Fibroblast of mammary gland (primary cell): ENCODE measurements at places on chromosomes 3 and 15.
A peak's percentile ranks its signal among the peaks of the same experiment; 100 is the strongest.

DNA sequence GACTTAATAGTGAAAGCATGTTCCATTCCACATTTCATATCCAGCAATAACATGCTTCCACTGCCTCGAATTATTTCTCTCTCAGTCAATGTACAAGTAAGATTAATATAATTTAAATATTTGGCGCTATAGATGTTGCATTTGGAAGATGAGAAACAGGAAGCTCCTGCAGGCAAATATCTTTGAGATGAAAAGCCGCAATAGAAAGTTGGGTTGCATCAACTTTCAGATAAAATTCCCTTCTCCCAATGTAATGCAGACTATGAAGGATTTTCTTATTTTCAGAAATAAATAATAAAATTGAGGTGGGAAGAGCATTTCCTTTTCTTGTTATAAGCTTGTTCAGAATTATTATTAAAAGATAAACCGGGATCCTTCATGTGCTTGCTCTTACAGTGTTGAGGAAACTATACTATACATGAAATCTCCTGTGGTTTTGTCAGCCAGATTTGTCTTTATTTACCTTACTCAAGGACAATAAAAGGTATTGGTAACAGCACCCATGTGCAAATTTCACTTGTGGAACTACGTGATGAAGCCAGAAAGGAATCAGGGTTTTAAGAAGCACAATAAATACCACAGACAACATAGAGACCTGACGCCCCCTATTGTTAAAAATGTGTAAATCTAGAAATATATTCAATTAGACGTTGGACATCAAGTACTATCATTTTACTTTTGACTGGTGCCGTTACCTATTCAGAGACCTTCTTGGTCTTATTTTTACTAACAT is 307.0 kb downstream of the ARPP21 start:
- DNase-seq: peak; percentile 46

DNA sequence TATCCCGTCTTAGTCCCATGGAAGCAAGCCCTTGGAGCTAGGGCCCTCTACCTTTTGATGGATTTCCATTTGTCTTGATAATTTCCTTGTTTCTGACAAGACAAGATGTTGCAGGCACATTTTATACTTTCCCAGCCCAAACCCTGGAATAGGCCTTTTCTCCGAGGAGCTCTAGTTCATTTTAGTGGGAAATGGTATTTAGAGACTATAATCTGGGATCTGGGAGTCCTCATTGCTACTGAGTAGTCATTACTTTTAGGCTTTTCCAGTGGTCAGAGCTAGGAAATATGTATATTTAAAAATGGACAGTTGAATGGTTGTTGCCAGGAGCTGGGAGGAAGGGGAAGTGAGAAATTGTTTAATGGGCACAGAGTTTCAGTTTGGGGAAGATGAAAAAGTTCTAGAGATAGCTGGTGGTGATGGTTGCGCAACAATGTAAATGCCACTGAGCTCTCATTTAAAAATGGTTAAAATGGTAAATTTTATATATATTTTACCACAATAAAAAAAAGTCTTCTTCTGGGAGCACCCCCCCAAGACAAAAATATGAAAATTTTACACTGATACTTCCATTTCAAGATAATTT is 31.6 kb downstream of the MLH1 start:
- DNase-seq: no peak

DNA sequence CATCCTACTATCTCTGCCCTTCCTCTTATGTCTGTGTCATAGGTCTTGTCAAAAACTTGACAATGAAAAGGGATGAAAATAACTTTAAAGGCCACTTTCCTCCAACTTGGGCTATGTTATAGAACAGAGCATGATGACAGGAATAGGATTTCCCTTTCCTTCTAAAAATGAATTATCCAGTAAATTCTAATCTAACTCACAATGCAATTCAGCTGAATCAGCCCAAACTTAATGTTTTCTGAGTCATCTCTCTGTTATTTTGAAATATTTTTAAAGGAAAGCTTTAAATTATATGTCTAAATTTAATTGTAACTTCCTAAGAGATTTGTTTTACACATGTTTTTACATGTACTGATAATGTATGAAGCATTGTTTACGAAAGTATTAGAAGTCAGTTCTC is 258.5 kb downstream of the BBX start:
- peak; percentile 7 for DNase-seq

- DNase-seq: peak; percentile 85
Measured at GRCh38 chr15:38176155-38176554, 76.5 kb upstream of the SPRED1 start.

DNA sequence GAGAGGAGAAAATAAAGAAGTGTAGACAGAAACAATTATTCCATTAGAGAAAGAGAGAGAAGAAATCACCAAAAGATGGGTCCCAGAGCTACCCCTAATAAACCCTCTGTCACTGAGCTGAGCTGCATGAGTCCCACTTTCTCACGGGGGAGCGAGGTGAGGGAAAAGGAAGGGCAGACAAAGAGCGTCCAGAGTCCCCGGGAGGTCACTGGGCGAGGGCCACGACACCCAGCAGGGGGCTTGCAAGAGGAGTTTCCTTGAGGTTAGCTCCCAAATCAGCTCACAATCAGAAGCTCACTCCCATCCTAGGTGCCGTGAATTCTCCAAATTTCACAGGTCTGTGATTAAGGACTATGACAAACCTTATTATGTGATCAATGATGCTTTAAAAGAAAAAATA is 62.3 kb downstream of the XXYLT1 start:
- DNase-seq: no peak

- no peak for DNase-seq
Measured at GRCh38 chr3:128761392-128761791, 35.4 kb downstream of the RAB7A start.

- DNase-seq: peak; percentile 98
Measured at GRCh38 chr15:69760890-69761568, 308.4 kb downstream of the RPLP1 start.

- peak; percentile 20 for DNase-seq
Measured at GRCh38 chr3:66083784-66084213, 45.1 kb upstream of the MAGI1 start.

DNA sequence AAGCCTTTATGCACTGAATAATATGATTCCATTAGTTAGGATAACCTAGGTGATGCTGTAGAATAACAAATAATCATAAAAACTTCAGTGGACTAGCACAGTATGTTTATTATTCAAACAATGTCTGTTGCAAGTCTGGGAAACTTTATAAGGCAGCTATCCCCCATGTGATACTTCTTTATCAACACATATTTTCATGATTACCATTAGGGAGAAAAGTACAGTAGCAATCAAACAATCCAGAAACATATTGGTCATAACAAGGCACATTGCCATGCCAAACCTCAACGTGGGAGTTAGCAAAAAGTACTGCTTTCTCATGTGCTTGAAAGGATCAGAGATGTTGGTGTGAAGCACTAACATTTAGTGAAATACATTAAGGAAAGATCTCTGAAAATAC is 35.5 kb downstream of the EOMES start:
- DNase-seq: peak; percentile 95

DNA sequence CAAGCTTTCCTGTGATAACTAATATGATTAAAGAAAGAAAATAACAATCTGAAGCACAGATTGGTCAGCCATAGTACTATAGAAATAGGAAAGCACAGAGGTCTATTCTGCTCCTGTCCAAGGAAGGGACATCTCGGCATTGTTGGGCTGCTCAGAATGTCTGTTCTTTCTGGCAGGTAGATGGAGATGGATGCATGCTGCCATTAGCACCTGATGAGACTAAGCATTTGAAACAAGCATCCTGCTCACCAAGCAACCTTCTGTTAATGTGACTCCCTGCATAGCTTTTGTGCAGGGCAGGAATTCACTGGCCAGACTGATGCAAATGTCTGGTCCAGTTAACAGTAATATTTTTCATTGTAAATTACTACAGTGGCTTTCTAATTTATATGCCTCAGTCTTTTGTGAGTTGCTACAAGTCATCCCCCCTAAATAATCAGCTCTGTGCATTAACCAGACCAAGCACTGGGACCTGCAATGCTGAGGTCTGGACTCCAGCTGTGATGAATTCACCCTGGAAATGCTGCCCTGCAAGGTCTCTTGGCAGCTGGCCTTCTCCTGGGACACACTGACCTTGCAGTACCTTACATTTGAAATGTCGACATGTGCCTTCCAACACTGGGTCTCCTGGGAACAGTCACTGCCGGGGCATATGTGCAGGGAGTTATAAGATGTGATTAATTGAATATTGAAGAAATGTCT is 1123.7 kb downstream of the IGSF11 start:
- DNase-seq: peak; percentile 18

GRCh38 chr3:40663280-40663679 is 138.5 kb downstream of the ZNF621 start:
- no peak for DNase-seq

- DNase-seq: peak; percentile 96
Measured at GRCh38 chr15:75104804-75105557, 81.6 kb downstream of the PPCDC start.

- DNase-seq: no peak
Measured at GRCh38 chr15:71841563-71841962, 31.2 kb downstream of the NR2E3 start.

DNA sequence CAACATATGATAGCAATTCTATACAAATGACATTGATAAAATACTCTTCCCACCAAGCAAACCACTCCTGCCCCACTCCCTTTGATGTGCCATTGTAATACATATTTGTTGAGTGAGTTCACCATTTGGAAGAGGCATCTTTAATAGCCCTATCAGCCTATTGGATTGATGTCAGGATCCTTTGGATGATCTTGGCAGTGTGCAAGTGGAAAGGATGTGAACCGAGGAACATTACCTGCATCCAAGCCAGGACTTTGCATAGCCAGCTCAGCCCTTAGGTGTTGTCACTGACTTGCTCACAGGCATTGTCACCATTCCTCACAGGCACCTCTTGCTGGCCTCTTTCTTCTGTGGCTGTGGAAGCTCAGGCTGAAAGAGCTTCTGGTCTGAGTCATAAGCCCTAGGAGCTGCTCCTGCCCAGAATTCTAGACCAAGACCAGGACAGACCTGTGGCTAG is 16.5 kb upstream of the TIMP4 start:
- peak; percentile 65 for DNase-seq

- no peak for DNase-seq
Measured at GRCh38 chr3:59946401-59946800, 896.6 kb upstream of the CFAP20DC start.

DNA sequence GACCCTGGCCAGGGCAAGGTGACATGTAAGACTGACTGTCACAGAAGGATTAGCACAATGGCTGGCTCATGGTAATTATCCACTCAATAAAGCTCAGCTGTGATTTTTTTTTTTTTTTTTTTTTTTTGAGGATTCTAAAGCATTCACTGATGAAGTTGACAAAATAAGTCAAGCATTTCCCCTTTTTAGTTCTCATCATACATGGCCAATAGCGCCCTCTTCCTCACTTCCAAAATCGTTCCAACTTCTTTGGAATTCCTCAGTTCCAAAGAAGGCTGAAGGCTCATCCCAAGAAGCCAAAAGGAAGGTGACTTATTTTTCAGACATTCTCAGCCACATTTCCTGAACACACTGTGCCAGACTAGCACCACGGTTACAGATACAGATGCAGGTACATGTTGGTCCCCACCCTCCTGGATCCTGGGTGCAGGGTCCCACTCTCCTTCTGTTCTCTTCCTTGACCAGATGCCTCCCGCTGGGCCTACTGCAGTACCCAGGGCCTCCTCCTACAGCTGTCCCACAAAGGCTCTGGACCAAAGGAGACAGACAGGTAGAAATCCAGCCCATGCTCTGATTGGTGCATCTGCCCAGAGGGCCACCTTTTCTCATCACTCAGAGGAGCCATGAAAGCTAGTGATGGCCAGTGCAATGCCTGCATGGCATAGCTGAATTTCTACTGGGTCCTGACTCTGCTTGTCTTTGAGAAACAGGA is 202.6 kb downstream of the UACA start:
- DNase-seq: peak; percentile 7

DNA sequence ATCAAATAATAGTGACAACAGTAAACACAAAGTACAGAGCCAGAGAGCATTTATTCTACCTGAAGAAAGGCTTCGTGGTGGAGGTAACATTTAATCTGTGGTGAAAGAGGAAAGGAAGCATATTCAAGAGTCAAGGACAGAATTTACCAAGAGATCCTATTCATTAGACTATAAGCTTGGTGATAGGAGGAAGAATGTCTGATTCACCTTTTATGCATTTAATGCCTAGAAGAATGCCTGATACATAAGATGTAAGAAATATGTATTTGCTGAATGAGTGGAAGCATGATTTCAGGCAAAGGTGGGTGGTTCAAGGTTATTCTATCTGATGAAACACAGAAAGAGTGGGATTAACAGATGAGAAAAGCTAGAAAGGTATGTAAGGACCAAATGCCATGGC is 119.8 kb downstream of the SERPINI1 start:
- DNase-seq: no peak

- no peak for DNase-seq
Measured at GRCh38 chr15:89976246-89976600, 24.9 kb upstream of the ZNF710 start.

DNA sequence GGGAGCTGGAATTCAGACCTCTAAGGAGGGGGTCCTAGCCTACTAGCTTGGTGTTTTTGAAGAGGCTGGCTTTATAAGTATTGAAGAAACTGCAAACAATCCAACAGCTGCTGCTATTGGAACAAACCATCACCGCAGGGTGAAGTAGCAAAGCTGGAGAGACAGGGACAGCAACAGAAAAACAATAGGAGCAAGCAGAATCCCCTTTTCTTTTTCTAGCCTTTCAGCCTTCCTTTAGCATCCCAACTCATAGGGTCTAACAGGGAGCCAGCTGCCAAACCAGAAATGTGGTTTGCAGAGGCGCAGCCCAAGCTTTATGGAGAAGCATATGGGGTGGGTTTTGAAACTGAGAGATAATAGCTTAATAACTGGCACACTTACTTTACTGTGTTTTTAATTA is 106.2 kb upstream of the CHMP2B start:
- no peak for DNase-seq

DNA sequence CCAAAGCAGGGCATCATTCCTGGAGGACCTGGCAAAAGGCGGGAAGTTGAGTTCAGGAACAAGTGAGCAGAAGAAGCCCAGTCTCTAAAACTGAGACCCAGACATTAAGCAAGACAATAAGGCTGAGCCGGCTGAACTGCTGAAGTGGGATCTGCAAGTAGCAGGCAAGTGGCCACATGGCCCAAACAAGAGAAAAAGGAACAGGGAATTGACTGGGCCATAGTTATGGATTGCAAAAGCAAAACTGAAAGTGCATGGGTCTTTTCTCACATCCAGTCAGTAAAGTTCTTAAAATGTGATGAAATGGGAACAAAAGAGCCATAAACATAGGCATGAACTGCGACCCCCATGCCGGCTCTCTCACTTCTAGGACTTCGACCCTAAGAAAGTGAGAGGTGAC is 101.2 kb downstream of the SCN11A start:
- no peak for DNase-seq

- DNase-seq: no peak
Measured at GRCh38 chr15:74251131-74251811, 15.1 kb downstream of the CCDC33 start.

- DNase-seq: no peak
Measured at GRCh38 chr3:68703066-68703465, 229.3 kb downstream of the TAFA4 start.

- no peak for DNase-seq
Measured at GRCh38 chr3:157327018-157327417, 109.6 kb upstream of the PTX3 start.

DNA sequence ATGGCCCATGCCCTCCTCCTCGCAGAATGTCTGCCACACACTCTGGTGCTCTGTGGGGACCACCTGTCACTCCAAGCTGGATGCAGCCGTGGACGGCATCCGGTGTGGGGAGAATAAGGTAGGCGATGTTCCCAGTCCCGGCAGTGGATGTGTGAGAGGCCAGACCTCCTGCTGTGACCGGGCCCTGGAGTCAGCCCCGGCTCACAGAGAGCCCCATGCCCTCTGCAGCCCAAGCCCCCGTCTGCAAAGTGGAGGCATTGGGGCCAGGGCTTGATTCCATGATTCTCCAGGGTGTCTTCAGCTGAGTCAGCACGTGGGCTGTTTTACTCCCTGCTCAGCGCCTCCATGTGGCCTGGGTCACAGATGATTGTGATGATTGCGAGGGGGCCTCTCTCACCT is 32.2 kb downstream of the GOLGA6L10 start:
- DNase-seq: no peak
